Myocyte (in vitro differentiated cells): ENCODE measurements at places on chromosomes 11 and 22.
A peak's percentile ranks its signal among the peaks of the same experiment; 100 is the strongest.

DNA sequence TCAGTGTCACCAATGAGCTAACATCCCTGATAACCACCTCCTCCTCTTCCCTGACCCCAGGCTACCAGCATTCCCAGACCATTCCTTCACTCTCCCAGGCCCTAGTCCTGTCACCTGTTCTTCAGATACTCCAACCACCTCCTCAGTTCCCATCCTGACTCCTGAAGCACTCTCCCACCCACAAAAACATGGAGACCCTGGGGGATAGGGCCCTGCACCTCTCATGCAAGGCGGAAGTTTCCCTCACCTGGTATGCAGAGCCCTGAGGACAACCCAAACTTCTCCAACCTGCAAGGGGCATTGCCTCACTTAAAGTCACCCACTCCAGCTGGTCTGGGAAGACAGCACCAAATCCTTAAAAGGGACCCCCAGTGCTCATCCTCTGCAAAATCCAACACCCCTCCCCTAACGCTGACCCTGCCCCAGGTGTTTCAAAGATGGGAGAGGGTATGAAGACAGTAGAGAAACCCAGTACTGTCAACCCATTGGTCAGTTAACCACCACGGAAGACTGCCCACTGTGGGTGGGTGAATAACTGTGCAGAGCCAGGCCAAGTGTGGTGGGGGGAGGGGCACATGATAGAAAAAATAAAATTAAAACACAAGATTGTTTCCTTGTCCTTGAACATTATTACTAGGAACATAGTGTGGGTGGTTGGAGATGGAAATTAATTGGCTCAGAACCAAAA lies 1.4 kb downstream of the TNKS1BP1 start:
- DNase-seq: peak; percentile 46

GRCh38 chr11:23288003-23288783 lies 427.9 kb upstream of the CCDC179 start:
- DNase-seq: no peak

DNA sequence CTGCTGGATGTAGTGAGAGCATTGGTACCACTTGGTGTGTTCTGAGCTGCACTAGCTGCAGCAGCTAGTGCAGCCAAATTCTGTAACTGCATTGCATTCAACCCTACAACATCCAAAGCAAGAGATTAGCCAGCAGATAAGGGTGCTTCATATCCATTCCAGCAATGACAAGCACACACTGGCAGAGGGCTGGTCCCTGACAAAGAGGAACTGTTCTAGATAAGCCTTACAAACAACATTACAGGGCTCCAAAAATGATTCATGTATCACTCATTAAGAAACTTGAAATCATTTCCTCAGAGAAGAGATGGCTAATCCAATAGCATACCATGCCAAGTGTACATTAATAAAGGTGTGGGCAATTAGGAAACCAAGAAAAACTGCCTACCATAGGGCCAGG lies 28.4 kb upstream of the RAPSN start:
- no peak for DNase-seq

DNA sequence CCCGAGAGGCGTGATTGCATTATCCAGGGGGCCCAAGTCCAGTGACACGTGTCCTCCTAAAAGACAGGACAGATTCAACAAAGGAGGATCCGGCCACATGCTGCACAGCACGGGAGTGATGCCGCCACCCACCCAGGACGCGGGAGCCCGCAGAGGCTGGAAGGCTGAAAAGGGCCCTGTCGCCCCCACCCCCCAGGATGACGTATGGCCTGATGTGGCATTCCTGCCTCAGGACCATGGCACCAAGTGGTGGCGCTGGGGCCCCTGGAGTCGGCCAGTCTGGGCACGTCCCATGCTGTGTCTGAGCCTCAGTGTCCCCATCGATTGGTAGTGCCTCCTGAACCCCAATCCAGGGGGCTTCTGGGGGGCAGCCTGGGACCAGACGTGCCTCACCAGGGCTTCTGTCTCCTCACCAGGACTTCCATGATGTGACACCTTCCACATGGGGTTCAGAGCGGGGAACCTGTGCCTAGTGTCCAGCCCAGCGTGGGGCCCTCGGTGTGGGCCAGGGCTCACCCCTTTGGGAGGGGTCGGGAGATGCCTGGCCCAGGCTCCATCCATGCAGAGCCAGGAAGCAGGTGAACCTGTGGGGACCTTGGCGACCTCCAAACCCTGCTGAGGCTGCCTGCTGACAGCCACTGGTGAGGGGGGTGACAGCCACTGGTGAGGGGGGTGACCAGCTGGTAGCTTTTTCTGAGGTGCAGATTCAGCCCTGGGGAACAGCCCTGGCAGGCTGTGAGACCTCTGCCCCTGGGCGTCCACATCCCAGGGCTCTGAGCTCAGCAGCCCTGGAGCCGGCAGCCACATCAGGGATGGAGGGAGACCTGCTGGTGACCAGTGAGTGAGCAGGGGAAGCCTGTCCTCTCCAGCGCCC lies 75.3 kb downstream of the KCNQ1 start:
- no peak for DNase-seq

DNA sequence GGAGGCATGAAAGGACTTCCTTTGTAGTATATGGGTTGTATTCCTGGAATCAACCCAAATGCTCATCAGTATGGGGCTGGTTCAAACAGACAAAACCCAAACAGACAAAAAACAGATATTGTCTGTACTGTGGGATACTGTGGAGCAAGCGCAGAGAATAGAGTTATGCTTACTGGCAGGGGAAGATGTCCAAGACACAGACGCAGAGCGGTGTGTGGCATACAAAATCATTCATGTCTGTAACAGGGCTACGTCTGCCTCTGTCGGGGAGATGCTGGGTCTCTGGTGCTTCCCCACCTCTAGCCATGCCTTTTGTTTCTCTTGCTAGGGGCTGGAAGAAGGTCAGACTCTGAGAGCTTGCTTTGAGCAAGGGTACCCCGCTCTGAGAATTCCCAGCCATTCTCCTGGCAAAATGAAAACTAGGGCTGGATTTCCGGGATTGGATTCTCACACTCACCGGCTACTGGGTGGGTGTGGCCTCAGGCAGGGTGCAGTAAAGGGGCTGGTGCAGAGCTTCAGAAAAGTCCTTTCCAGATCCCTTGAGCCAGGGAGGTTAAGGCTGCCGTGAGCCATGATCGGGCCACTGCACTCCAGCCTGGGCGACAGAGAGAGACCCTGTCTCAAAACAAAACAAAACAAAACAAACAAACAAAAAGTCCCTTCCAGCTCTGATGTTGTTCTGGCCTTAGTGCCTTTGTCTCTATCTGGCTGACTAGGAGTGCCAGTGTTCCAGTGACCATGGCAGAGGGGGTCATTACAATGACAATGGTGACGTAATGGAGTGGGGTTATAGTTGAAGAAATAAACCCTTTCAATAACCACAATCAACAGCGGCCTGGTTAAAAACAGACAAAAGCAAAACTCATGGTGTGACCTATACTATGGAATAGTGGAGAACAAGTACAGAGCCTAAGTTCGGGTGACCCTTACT lies 2.9 kb upstream of the ABCC8 start:
- DNase-seq: peak; percentile 40

DNA sequence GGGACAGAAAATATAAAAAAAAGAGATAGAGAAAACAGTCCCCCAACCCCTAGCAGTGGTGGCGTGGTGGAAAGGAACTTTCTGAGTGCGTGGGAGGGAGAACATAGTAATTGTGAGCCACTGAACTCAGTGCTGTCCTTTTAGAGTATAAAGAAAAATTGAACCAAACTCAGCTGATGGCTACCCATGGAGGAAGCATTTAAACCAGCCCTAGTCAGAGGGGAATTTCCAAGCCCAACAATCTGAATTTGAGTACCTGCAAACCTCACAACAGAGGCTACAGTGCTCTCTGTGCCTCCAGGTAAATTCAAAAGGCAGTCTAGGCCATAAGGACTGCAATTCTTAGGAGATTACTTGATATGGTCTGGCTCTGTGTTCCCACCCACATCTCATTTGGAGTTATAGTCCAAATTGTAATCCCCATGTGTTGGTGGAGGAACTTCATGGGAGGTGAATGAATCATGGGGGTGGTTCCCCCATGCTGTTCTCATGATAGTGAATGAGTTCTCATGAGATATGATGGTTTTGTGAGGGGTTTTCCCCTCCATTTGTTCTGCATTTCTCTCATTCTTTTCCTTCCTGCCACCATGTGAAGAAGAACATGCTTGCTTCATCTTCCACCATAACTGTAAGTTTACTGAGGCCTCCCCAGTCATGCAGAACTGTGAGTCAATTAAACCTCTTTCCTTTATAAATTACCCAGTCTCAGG lies 687.8 kb downstream of the FAM181B start:
- no peak for DNase-seq

DNA sequence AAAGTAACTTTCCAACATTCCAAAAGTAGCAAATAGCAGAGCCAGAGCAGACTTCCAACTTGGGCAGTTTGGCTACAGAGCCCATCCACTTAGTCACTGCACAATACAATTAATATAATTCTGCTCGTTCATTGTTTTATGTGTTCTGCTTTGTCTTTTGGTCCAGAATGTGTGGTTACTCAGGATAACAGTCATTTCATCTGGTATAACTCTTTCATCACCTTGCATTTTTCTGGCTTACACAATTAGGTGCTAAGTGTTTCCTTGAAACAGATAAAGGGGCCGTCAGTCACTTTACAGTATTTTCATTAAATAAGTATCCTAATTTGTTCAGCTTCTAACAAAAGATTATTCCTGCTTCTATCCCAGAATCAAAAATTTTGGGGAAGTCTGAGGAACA lies 87.2 kb downstream of the LARGE2 start:
- DNase-seq: no peak

GRCh38 chr22:37138849-37139561 lies 10.7 kb downstream of the IL2RB start:
- DNase-seq: peak; percentile 24

- no peak for DNase-seq
Measured at GRCh38 chr11:75821202-75821601, 6.2 kb downstream of the UVRAG start.

DNA sequence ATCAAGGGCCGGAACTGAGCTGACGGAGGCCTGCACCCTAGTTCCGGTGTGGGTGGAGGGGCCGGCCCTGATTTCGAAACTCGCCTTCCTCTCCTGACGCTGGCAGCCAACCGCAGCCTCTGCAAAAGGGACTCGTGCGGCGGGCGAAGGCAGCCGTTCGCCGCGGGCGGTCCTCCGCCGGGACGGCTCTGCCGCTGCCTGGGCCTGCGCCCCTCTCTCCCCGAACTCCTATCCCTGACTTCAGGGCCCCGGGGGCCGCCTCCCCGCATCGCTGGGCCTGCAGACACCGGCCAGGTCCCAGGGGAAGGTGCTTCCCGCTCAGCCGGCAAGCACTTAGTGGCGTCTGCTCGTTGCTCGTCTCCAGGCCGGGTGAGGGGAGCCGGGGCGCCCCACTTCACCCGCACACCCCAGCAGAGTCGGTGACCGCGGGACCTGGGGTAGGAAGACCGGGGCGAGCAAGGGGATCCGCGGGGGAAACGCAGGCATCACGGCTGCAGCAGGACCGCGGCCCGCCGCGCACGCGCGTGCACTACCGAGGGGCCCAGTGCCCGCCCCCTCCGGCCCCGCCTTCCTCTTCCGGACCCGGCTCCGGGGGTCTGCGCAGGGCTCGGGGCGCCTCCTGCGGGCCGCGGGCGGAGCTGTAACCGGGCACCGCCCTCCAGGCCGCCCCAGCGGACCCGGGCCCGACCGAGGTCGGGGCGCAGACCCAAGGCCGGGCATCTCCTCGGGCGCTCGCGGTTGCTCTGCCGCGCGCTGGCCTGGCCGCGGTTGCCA lies 464 bp upstream of the ANKRD13D start:
- peak; percentile 86 for DNase-seq

GRCh38 chr11:68047437-68048290 lies 8.8 kb downstream of the TCIRG1 start:
- no peak for DNase-seq

GRCh38 chr11:122348659-122349409 lies 232.8 kb upstream of the BLID start:
- DNase-seq: no peak

DNA sequence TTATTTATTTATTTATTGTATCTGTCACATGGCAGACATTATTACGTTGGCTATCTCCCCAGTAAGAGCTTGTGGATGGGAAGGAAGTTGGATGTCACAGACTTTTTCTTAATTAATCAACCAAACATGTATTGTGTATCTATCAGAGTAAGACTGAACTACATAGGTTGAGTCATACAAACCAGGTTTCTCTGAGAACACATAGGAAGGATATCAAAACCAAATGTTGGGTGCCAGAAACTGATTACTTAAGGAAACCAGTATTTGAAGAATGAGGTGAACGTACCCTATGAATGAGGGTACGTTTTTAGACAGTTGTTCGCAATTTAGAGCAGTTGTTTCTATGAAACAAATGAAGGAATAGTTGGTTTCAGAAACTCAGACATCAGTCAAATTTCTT lies 136.4 kb downstream of the SLC17A6 start:
- DNase-seq: no peak

DNA sequence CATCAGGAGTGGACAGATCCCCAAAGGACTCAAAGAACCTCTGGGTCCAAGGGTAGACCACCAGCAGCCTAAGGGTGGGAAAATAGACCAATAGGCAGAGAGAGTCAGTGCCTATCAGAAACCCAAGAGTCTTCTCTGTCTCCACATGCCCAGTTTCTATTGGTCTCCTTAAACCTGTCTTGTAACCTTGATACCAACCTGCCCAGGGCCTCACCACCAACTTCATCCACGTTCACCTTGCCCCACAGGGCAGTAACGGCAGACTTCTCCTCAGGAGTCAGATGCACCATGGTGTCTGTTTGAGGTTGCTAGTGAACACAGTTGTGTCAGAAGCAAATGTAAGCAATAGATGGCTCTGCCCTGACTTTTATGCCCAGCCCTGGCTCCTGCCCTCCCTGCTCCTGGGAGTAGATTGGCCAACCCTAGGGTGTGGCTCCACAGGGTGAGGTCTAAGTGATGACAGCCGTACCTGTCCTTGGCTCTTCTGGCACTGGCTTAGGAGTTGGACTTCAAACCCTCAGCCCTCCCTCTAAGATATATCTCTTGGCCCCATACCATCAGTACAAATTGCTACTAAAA lies at the start of gene HBB:
Gene HBB, minus strand, starts transcription at position 340 of the 579 bp plus-strand sequence. Its CDS starts 50 bp downstream, at position 290.
- DNase-seq: no peak

DNA sequence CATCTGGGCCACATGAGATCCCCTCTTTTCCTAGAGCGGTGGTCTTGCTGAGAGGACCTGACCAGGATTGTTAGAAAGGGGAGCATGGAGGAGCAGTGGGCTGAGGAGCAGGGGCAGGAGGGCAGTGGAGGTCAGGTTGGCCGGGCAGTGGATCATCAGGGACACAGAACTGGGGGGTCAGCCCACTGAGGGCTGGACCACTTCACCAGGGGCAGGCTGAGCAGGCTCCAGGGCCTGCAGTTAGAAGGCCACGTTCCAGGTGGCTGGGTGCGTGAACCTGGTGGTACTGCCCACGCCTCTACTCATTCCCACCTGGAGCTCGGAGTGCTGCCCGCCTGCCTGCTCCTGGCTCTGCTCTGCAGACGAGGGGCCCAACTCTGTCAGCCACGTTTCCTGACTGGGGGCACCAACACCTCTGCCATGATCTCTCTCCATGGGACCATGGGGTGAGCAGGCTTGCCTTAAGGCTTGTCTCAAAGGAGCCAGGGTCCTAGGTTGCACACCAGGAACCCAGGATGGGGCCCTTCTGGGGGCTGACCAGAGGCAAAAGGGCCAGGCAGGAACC lies 9.7 kb downstream of the MRGPRF start:
- DNase-seq: no peak
